EL (cell line): ENCODE measurements at places on chromosomes 2 and 18.

GRCh38 chr2:54475285-54475684 lies 19.2 kb downstream of the SPTBN1 start:
- DNase-seq = no peak

DNA sequence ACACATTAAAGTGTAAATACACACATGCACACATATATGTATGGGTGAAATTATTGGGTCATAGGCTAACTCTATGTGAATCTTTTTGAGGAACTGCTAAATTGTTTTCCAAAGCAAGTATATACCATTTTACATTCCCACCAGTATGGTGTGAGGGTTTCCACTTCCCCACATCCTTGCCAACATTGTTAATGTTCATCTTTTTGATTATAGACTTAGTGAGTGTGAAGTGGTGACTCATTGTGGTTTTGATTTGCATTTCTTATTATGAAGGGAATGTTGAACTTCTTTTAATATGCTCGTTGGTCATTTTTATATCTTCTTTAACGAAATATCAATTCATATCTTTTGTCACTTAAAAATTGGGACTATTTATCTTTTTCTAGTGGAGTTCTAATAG lies 181.8 kb upstream of the GCFC2 start:
- DNase-seq = no peak

DNA sequence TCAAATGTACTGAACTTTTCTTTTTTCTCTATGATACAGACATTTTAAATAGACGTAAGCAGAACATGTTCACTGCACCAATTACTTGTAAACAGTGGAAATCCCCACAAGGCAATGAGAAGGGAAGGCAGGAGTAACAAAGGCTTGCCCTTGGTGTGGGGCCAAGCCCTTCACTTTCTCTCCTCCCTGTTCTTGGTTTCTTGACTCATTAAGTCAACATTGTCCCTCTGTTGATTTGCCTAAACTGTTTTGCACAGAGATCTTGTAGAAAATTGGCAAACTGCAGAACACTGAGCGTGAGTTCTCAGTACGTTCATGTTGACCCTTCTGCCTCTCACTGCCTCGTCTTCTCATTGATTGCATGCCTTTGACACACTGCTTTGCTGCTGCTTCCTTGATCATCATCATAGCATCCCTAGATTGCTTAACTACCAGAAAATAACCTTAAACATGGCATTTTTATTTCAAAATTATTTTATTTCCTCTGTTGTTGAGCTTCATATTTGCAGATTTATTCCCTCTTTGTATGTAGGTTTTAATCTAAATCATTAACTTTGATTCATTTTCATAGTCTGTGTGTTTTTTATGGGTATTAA lies 257.7 kb downstream of the PTGR3 start:
- DNase-seq = peak; percentile 90

DNA sequence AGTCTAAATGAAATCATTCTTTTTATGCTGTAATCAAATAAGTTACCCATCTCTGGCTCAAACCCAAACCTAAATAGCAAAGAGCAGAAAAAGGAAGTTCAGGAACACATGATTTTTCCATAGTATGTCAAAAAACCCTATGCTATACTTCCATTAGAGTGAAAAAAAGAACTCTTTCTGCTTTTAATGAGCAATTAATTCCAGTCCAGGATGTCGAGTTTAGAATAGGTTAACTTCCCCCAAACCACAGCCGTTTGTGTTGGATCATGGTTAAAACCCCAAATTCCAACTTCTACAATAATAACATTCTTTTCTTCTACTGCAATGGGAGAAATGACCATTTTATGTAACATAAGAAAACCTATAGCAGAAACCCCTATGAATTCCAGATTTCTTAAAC lies 171.1 kb upstream of the NRP2 start:
- peak; percentile 30 for DNase-seq

DNA sequence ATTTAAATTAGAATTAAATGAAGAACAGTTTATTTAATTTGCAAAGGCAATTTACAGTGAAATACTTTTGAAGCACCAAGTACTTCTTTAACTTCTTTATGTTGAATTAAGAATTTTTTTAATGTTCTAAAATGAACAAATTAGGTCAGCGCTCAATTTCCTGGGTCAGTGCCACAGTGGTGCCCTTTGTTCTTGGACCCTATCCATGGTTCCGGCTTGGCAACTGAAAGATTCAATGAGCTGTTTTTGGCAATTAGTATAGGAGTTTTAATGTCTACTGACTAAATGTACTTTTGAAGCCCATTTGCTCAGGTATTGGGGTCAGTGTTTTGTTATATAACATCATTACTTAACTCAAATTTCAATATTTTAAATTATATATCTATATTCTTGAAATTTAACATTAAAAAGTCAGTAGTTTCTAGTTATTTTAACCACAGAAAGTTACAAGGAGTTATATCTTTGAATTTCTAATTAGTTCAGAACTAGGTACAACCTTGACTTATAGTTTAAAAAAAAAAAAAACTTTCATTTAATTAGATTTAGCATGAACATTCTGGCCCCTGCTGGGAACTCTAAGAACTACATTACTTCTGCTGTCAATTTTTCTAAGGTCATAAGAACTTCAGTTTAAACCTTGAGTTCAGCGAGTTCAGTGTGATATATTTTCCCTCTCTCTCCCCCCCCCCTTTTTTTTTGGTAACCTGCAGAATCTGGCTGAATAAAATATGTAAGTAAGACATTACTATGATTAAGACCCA lies 7.6 kb upstream of the MSTN start:
- peak; percentile 74 for DNase-seq

DNA sequence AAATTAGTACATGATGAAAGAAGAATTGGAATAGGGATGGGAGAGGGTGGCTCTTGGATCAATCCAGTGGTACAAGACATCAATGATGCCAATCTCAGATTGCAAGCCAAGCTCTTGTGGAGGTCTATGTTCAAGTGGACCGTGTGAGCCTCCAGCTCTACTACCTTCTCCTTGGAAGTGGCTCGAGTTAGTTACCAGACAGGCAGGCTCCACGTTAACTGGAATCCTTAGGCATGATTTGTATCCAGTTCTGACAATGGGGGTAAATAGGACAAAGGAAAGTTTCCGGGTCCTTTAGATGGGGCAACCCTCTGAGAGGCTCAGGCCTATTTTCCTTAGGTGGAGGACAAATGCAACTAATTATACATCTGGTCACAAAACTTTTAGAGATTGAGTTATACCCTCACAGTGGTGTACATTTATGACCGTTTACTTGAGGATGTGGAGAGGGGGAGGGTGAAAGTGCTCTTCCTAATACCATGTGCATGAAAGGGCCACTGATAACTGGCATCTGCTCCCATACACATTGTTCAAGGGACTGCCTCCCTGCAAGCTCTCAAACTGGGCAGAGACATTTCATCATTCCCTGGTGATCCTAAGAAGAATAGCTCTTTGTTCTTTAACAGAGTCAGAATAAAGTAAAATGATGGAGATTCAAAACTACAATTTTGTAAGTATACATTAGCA lies 180.2 kb downstream of the SOCS6 start:
- DNase-seq = no peak

DNA sequence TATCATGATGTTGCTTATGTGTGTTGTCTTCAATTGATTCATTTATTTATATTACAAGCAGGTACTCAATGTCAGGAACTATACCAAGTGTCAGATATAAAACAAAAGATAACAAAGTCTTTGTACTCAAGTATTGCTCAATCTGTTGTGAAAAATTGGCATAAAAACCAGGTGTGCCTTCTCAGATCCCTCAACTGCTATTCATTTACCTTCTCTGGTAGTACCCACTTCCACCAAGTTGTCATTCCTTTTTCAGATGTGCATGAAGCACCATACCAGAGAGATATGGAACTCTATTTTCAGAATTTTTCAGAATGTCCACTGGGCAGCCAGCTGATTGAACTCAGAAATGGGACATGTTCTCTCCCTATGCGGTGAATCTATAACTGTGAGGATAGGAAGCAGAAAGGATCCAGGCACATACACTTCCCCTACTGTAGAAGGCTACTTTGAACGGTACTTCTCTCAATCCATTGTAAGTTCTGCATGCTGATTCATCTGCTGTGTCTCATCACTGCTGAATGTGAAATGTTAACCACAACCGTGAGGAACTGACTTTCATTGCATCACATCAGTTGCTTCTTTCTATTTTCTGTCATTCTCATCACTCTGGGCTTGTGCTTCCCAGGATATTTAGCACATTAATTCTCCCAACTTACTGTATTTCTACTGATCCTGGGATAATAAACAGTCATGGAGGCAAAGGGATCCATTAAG lies 1621.3 kb downstream of the SUCLG1 start:
- peak; percentile 90 for DNase-seq

DNA sequence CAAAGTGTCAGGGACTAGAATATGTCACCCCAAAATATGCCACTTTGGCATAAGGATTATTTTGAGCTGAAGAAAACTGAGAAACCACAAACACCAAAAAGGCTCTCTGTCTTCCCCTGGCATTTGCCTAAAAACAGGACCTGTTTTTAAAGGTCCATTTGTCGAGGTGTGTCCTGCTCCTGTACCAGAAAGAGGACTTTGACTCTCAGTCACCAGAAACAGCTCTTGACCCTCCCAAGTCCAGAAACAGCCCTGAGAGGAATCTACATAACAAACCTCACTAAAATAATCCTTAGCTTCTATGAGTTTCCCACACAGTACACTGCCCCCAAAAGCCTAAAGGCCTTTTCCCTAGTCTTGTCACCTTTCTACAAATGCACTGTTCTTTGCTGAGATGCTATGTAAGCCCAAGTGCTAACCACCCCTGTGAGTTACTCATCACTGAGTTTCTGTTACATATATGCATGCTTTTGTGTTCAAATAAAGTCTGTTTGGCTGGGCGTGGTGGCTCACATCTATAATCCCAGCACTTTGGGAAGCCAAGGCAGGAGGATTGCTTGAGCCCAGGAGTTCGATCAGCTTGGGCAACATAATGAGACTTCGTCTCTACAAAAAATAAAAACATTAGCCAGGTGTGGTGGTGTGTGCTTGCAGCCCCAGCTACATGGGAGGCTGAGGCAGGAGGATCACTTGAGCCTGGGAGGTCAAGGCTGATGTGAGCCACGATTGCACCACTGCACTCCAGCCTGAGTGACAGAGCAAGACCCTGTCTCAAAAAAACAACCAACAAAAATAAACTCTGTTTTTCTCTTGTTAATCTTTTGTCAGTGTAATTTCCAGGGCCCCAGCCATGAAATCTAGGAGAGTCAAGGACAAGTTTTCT lies 55.2 kb downstream of the RPL31 start:
- DNase-seq = no peak

- peak; percentile 32 for DNase-seq
Measured at GRCh38 chr2:207692206-207693065, 19.0 kb upstream of the CCNYL1 start.

- peak; percentile 99 for DNase-seq
Measured at GRCh38 chr2:45938649-45939511, 287.4 kb downstream of the PRKCE start.

DNA sequence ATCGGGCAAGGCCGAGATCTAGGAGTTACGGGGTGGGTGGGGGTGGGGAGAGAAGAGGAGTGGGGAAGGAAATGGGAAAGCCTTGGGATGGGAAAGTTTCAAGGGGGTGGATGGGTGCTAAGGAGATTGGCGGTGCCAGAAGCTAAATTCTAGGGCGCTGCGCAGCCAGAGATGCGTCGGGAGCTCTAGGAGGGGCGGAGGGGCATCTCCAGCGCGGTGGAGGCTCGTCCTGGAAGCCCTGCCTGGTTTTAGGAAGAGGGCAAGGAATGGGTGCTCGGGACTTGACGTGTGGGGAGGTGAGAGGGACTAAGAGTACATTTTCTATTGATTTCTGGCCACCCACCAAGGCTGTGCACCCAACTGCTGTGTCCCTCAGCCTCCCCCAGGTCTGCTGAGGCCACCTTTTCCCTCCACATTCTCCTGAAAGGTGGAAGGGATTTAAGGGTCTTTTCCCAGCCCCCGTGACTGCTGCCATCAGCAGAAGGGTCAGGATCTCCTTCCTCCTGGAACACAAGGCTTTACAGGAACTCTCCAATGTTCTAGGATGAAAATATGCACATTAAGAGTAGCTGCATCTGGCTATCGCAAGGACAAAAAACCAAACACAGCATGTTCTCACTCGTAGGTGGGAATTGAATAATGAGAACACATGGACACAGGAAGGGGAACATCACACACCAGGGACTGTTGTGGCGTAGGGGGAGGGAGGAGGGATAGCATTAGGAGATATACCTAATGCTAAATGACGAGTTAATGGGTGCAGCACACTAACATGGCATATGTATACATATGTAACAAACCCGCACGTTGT lies 1.4 kb downstream of the C2orf72 start:
- DNase-seq = no peak

GRCh38 chr2:231223458-231223976 lies 25.1 kb downstream of the ARMC9 start:
- DNase-seq = no peak

DNA sequence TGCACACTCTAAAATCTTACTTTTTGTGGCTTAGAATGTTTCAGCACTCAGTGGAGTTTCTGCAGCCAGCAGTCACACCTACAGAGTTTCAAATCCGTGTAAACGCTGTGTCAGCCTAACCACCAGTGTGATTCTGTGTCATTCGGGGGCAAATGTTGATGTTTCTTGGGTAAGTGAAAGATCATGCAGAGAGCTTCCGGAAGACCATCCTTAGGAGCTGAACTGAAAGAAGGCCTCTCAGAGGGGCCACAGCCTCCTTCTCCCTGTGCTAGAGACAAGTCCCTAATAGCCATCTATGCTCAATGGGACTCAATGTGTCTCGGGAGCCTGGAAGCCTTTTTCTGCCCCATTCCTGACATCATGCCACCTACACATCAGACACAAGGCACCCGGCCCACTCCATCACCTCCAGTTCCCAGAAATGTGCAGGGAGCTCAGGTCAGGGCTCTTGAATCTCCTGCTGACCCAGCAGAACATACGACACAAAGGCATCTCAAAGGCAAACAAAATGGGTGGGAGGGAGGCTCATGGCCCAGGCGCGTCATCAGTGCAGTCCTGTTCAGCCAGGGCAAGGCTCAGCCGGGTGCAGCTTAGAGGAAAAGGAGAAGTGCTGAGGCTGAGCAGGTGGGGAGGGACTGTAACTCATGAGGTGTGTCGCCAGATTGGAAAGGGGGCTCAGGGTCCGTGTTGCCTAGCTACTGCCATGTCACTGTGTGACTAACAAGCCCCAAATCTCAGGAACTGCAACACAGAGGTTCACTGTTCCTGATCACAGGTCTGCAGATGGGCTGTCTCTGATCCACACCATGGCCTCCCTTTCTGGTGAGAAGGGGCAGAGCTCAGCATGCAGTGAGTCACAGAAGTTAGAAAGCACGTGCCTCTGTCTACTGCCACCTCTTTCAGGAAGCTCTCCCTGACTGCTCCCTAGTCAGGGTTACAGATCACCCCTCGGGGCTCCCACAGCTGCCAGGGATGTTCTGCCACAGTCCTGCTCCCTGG lies 82.0 kb downstream of the SMAD7 start:
- no peak for DNase-seq
